ENCODE measurements at places on chromosomes 7 and 10.

GRCh38 chr10:52678611-52679010, 94.0 kb downstream of the MBL2 start:
- no peak for DNase-seq
- no peaks in the 10 kb centered on the region for H3K36me3 ChIP-seq
- no peaks in the 10 kb centered on the region for H3K27me3 ChIP-seq

GRCh38 chr7:47283497-47284131, 298.3 kb downstream of the TNS3 start:
- DNase-seq, result no peak
- H3K27ac ChIP-seq, result no peak overlapping the region
- H3K27me3 ChIP-seq, result no peaks in the 10 kb centered on the region
- no peak overlapping the region for H3K4me3 ChIP-seq
- peaks cover 91% of the 10 kb centered on the region for H3K36me3 ChIP-seq

DNA sequence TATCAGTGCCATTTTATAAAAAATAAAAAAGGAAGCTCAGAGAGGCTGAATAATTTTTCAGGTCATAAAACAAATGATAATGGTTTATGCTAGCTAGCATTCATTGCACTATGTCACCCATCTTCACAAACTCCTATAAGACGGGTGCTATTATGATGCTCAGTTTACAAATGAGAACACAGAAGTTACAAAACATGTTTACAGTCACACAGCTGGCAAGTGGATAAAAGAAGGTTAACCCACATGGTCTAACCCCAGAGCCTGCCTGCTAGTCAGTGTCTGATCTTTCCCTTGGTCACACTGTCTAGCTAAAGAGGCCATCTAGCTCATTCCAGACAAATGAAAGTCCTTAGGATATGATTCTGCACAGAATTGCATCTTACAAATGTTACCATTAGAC, 39.4 kb downstream of the SLC16A9 start:
- no peak overlapping the region for H3K4me3 ChIP-seq
- DNase-seq, result no peak
- H3K4me1 ChIP-seq, result no peaks in the 10 kb centered on the region
- H3K27ac ChIP-seq, result no peak overlapping the region
- no peaks in the 10 kb centered on the region for H3K36me3 ChIP-seq
- H3K27me3 ChIP-seq, result no peaks in the 10 kb centered on the region

- H3K4me1 ChIP-seq, result peaks cover 98% of the 10 kb centered on the region
- no peaks in the 10 kb centered on the region for H3K36me3 ChIP-seq
- no peaks in the 10 kb centered on the region for H3K27me3 ChIP-seq
- no peak overlapping the region for H3K4me3 ChIP-seq
- H3K27ac ChIP-seq, result peak overlapping the region; percentile 68
- no peak for DNase-seq
Observed at GRCh38 chr7:134888141-134888740, 98.1 kb upstream of the AGBL3 start.

Data from tibial artery (tissue), 4 donors.